IMR-90 (cell line): ENCODE measurements at places on chromosomes 3 and 15. TPM values are rescaled to one million over a fixed set of nuclear protein-coding genes. Genes with fewer than 3 reads are reported as not detected.
A peak's percentile ranks its signal among the peaks of the same experiment; 100 is the strongest.

DNA sequence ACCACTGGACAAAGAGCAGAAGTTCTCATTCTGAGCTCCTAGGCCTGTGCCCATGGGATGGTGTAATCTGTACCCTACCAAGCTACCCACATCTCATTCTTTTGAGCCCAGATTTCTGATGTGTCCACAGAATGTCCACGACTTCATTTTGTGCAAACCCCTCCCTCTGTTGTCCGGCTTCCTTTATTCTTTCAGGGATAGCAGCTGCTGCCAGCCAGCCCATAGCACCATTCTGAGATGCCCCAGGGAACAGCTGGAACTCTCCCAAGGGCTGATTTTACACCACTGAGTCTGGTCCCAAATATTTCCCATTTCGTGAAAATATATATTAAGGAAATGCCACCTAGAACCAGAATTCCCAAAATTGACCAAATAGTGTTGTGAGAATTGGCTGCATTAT lies 236.6 kb downstream of the SATB1 start:
- no peak for DNase-seq

GRCh38 chr3:146313746-146314111 lies 62.8 kb upstream of the PLSCR4 start:
- DNase-seq, result peak; percentile 90

DNA sequence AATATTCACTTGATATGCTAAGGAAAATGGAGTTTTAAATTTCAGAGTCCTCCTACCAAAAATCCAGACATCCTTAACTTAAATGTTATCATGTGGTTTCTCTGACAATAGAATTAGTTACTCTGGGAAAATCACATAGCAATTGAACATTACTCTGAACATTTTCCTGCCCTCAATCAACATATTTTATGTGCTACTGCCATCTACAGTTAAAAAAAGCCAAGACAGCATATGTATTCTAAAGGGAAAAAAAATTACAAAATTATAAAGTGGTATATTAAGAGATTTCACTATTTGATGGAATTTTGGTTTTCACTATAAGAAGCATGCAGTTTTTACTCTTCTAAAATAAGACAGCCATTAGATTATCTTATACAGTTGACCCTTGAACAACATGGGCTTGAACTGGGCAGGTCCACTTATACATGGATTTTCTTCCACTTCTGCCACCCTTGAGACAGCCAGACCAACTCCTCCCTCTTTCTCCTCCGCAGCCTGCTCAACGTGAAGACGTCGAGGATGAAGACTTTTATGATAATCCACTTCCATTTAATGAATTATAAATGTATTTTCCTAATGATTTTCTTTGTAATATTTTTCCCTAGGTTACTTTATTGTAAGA lies 122.3 kb downstream of the ATP1B3 start:
- peak; percentile 35 for DNase-seq

- peak; percentile 79 for DNase-seq
Measured at GRCh38 chr15:76199106-76200082, 111.9 kb downstream of the ETFA start.

DNA sequence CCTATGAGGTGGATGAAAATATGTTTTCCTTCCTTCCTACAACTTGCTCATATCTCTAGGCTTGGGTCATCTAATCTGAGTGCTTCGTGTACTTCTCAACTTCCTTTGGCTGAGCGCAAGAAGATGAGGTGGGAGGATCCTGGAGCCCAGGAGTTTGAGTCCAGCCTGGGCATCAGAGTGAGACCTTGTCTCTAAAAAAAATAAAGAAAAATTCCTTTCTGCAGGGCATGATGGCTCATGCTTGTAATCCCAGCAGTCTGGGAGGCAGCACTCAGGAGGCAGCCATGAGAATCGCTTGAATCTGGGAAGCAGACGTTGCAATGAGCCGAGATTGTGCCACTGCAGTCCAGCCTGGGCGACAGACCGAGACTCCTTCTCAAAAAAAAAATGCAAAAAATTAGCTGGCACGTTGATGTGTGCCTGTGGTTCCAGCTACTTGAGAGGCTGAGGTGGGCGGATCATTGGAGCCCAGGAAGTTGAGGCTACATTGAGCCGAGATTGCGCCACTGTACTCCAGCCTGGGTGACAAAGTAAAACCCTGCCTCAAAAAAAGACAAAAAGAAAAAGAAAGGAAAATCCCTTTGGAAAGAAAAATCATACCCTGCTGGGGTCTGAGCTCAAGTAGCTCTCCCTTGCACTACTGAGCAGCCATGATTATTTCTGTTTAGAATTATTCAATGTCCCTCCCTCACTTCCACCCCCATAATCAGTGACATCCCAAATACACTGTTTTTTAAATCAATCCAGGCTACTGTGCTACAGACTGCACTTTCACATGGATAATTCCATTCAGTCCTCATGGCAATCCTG lies 28.0 kb upstream of the RAB11A start:
- DNase-seq, result peak; percentile 22

Gene WDR93
- not detected in 2 replicates for polyA plus RNA-seq
